ENCODE measurements at places on chromosomes 2 and 18.

GRCh38 chr2:219918944-219919343 is 291.5 kb downstream of the SLC4A3 start:
- no peak for DNase-seq

- no peak for DNase-seq
Observed at GRCh38 chr2:69385443-69386151, 1.4 kb downstream of the GFPT1 start.

- no peak for DNase-seq
Observed at GRCh38 chr2:148201075-148202004, 180.4 kb downstream of the MBD5 start.

DNA sequence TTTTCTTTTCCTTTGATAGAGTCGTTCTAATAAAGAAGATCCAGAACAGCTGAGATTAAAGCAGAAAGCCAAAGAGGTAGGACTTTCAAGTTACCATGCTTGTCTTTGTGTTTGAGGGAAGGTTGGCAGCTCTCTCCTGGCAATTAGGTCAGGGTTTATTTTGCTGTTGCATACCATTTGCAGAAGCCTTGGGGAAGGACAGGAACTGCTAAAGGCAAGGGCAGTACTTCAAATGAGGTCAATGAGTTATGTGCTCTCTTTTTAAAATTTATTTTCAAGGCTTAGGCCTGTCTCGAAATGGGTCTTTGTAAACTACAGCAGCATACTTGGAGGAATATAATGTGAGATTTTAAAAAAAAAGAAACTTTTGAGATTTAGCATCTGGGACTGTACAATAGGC is 108.9 kb downstream of the TAF4B start:
- DNase-seq, result no peak

- no peak for DNase-seq
Observed at GRCh38 chr18:9413576-9413975, 61.7 kb upstream of the RALBP1 start.

DNA sequence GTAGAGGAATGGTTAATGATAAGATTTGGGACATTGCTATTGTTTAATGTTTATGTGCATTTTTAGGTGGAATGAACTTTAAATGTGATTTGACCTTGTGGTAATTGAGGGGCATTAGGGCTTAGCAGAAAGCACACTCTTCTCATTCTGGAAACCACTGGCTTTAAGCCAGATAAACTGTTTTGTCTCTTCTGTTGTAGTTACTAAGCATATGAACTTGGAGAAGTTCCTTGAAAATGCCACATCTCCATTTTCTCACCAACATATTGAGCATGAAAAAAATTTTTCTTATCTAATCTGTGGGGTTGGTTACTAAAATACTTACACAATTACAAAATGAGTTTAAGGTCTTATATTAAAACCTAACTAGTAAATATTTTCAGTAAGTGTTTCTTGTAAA is 70.8 kb upstream of the FSHR start:
- no peak for DNase-seq

GRCh38 chr2:61887717-61888266 is 664 bp downstream of the CCT4 start:
- no peak for DNase-seq

DNA sequence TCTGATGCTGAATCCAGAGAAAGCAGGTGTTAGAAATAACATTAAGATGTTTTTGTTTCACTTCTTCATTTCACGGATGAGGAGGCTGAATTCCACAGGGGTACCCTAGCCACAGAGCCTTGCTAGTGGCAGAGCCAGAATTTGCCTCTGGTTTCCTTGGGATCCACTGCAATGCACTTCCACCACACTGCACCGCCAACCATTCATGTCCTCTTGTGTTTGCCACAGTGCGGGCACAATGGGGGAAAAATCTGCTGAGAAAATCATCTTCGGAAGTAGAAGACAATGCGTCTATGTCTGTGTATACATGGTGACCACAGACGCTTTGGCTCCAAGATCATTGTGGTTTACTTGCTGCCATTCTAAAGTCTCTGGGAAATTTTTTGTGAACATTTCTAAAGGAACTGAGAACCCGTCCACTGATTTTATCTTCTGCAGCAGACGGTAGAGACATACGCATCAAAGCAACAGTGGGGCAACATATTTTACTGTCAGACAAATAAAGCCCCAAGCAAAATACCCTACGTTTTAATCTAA is 14.9 kb downstream of the ICOS start:
- no peak for DNase-seq

DNA sequence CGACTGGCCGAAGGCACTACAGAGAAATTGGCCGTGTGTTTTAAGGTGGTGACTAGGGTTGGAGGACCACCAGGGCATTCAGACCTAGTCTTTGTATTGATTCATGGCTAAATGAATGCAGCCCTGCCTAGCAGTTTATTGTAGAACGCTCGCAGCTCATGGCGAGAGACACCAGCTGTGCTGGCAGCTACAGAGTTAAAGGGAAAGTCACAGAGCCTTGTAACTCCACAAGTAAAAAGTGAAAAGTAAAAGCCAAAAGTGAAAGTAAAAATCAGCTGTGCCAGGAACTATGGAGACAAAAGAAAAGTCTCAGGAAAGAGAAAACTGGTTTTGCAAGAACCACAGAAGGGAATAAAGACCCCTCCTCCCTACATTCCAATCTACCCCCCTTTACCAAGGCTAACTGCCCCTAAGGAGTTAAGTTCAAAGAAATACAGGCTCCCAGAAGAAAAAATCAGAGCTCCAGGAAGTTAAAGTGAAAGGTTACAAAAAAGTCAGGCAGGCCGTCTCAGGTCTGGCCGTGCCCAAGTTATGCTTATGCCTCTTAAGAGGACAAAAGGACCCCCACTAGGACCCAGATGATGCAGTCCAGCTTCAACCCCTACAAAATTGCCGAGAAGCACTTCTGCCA is 46.4 kb upstream of the SELENOI start:
- DNase-seq, result no peak

DNA sequence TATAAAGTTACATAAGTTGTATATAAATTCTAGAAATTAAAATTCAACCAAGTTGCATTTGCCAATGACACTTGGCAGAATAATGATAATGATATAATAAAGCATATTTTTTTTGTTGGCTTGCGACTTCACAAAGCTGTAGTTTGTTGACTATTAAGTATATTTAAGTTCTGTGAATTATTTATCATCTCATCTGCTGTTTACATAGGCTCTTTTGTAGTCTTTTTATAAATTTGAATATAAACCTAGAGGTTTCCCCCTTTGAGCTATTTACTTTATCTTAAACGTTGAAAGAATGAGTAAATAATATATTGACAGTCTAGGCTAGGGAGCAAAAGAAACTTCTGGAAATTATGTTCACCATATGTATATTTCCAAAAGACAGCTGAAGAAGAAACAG is 32.9 kb downstream of the C18orf63 start:
- no peak for DNase-seq

GRCh38 chr2:101967826-101968513 is 23.8 kb upstream of the IL1R2 start:
- no peak for DNase-seq

GRCh38 chr2:73350035-73350691 is 35.5 kb upstream of the ALMS1 start:
- DNase-seq, result no peak

DNA sequence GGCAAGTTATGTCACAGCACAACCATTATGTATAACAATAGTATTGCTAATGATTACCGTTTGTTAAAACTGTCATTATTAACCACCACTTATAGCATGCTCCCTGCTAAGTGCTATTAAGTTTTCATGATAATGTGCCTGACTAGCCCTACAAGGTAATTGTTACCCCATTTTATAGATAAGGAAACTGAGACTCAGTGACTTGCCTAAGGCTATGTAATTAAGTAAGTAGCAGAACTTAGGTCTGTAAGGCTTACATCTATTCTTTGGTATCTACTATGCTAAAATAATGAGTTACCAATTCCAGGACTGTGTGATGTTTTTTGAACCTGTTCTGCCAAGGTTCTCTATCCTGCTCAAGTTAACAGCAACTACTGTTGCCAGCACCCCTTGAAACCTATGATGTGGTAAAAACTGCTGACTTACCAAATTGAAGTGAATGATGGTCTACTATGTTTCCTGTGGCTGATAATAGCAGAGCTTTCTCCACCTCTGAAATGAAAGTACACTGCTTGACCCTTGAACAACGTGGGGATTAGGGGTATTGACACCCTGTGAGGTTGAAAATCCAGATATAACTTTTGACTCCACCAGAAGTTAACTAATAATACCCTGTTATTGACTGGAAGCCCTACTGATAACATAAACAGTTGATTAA is 18.2 kb downstream of the ACVR2A start:
- no peak for DNase-seq

- DNase-seq, result no peak
Observed at GRCh38 chr18:37721544-37722522, 156.2 kb upstream of the CELF4 start.

- no peak for DNase-seq
Observed at GRCh38 chr18:31723639-31723989, 37.1 kb downstream of the SLC25A52 start.

DNA sequence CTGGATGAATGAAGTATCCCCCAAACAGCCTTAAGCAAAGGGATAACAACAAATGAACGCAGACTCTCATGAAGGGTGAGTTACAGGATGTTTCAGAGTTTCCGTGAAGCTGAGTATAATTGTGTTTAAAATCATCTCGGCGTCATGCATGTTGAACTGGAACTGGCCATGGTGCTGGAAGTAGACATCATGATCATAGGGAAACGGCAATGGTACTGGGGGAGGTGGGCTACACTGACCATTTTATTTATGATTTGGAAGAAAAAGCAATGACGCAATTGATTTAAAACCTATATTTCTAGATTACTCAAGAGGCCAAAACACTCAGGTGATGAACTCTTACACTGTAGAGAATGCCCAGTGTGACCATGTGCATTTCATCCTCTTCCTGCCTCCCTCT is 387.9 kb upstream of the MYT1L start:
- DNase-seq, result no peak

- DNase-seq, result no peak
Observed at GRCh38 chr2:7766088-7766722, 849.0 kb downstream of the RNF144A start.

DNA sequence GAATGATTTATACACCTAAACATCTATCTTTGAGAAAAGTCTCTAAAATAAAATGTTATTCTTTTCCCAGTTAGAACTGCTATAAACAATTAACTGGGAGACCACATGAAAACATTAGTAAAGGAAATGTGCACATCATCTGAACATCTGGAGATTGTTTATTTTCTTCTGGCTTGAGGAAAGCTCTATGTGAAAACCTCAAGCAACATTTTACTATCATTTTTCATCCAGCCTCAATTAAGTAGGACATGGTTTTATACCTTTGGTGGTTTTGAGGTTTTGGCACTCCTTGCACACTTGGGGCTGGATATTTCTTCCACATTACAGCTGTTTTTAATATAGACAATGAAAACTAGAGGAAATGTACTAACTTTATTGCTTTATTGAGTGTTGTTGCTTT is 609.5 kb upstream of the SLC8A1 start:
- DNase-seq, result no peak

DNA sequence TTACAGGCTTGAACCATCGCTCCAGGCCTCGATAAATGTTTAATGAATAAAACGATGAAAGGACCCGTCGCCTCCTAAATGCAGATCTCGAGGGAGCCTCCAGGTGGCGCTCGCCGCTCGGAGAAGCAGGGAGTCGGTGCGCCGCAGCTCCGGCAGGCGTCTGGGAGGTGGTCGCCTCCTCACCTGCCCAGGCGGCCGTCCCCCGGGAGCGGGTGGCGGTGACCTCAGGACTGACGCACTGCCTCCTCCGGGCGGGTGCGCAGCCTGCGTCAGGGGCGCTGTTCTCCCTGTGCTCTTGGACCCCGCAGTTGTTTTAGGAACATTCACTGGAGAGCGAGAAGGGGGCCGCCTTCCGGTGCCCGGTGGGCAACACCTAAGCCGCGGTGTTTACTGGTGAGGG is 38.6 kb upstream of the POLE4 start:
- DNase-seq, result peak; percentile 40

GRCh38 chr2:179024445-179024844 is 25.5 kb downstream of the CCDC141 start:
- no peak for DNase-seq

- DNase-seq, result no peak
Observed at GRCh38 chr18:8786483-8787370, 81.4 kb downstream of the MTCL1 start.

GRCh38 chr18:11119550-11119949 is 29.8 kb downstream of the PIEZO2 start:
- no peak for DNase-seq

Data from stimulated activated CD4-positive, alpha-beta T cell treated with anti-CD3 and anti-CD28 coated beads, Interleukin-1b, Interleukin-23, amount 100 ng/mL, for 1 hour (primary cell).